Endothelial cell (in vitro differentiated cells): ENCODE measurements at places on chromosomes 4 and X. TPM values are rescaled to one million over a fixed set of nuclear protein-coding genes. Genes with fewer than 3 reads are reported as not detected.

GCNA gene
- total RNA-seq = 3.0 TPM

DNA sequence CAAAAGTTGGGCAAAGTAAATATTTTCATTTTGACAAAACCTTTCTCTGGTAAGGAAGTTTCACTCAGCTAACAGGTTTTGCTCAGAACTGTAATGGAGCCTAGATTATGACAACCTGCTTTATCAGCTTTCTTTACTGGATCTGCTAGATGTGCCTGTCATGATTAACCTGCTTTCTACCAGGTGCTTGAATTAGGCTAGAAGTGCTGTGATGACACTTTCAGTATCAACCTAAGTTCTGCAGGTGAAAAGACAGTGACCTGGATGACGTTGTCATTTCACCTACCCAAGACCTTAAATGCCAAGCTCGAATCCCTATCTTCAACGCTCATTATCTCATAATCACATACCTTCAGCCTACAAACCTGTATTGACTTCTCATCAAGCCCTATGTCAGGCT, 1.5 kb upstream of the FAAH2 start:
- DNase-seq = no peak

SLC38A5 gene
- 21.7 TPM for total RNA-seq

ASB12 gene
- total RNA-seq = 0.33 TPM

GRCh38 chrX:72477781-72478181, 94.9 kb downstream of the HDAC8 start:
- no peak for DNase-seq

GRCh38 chr4:183478123-183478522, 26.7 kb upstream of the ING2 start:
- DNase-seq = no peak
